ENCODE measurements at places on chromosomes 11 and 22.

GRCh38 chr11:76785513-76785912 lies 2.4 kb downstream of the TSKU start:
- no peak for DNase-seq

- no peak for DNase-seq
These were observed 62.7 kb upstream of the CLTCL1 start for GRCh38 chr22:19354201-19354600.

GRCh38 chr11:37947821-37948220 lies 1349.8 kb upstream of the RAG2 start:
- DNase-seq: no peak

- peak; percentile 91 for DNase-seq
These were observed 75.8 kb downstream of the CD44 start for GRCh38 chr11:35214792-35215193.

DNA sequence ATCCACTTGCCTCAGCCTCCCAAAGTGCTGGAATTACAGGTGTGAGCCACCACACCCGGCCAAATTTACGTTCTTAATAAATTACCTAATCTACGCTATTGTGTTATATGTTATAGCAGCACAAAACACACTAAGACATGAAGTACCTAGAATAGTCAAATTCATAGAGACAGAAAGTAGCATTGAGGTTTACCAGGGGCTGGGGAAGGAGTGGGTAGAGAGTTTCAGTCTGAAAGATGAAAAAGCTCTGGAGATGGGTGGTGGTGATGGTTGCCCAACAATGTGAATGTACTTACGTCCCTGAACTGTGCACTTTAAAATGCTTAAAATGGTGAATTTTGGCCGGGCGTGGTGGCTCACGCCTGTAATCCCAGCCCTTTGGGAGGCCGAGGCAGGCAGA lies 65.7 kb upstream of the NUP50 start:
- DNase-seq: no peak

DNA sequence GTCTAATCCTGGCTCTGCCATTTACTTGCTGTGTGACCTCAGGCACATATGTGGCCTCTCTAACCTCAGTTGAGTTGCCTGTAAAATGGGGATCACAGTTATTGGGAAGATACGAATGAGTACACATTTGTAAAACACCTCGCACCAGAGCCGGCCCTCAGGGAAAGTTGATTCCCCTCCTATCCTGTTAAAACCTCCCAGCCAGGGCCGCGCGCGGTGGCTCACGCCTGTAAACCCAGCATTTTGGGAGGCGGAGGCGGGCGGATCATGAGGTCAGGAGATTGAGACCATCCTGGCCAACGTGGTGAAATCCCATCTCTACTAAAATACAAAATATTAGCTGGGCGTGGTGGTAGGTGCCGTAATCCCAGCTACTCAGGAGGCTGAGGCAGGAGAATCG lies 7.8 kb upstream of the MYBPC3 start:
- DNase-seq: no peak

- peak; percentile 36 for DNase-seq
These were observed 47.7 kb downstream of the AMOTL1 start for GRCh38 chr11:94815705-94816344.

DNA sequence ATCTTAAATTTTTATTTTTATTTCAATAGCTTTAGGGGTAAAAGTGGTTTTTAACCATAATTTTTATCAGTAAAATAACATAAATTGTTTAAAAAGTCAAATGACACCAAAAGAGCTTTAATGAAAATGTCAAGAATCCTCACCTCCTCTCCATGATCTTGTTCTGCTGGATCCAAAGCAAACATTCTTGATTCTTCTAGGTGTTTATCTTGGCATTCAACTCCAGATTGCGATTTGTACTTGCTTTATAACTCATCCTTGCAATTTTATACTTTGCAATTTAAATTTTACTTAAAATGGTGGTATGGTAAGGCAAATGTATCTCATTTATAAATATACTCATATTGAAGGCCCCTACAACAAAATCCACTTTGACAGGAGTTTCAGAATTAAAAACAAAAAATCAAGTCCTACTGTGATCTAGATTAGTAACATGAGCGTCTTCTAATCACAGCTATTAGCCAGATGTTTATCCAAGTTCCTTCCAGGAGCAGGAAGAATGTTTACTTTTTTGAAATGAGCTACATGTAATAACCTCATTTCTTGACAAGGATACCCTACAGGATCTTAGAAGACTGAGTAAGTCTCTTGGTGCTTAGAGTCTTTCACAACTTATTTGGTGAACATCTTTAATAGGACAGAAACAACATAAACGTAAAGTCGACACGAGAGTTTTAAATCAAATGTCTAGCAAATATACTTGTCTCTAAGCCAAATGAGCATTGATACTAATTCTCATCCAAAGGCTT lies 72.4 kb upstream of the CARD18 start:
- DNase-seq: no peak

- DNase-seq: no peak
These were observed 27.6 kb downstream of the TENM4 start for GRCh38 chr11:79413268-79413667.

DNA sequence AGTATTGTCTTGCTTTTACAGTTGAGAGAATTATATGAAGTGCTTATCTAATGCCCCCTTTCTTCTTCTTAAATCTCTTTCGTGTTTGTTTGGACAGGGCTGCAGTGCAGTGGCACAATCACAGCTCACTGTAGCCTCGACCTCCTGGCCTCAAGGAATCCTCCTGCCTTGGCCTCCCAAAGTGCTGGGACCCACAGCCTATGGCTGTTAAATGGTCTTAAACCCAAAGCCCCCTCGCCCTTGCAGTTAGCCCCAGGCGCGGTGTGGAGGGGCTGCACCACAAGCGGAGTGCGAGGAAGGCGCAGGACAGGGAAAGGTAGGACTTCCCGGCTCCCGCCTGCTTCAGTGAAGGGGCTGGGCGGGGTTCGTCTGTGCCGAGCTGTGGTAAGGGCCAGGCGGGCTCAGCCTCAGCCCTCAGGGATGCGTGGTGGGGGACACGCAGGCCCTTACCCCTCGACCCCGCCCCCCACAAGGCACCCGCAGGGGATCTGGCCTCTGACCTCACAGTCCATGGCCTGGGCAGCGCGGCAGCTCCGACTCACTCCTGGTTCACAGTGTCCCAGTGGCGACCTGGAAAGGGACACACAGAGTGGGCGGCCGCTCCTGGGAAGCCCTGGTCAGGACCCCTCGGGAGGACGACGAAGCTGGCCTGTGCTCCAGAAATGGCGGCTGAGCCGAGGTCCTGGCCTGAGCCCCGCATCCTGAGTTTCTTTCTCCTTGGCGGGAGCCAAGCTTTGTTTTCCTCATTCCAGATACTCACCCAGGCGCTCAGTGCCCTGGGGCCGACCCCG lies 24.5 kb downstream of the BID start:
- DNase-seq: no peak

DNA sequence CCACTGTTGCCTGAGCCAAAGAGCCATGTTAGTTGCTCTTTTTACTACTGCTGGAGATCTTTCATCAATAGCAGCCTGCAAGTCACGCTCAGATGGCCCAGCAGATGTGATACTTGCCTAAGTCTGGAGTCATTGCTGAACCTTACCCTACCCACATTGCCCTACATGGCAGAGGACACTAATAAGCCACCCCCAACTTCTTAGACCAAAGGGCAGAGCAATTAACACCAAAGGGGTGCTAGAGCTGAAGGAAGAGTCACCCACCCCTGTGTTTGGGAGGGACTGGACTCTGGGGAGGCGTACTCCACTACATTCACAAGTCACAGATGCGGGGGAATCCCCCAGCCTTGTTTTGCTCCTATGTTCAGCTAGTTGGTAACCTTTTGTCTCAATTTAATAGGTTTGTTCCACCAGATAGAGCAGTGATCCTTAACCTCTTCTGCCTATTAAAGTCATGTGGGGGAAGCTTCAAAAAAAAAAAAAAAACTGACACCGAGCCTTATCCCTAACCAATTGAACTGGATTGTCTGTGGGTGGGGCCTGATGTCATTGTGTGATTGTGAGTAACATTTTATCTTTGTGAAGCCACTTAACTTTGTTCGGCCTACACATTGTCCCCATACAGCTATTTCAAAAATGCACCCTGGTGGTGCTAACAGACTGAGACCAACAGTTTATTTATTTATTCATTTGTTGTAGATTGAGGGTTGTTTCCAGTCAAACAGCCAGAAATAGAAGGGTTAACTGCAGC lies 13.1 kb downstream of the ADM start:
- DNase-seq: no peak

GRCh38 chr11:112085822-112086421 lies 634 bp downstream of the TIMM8B start:
- DNase-seq: no peak

DNA sequence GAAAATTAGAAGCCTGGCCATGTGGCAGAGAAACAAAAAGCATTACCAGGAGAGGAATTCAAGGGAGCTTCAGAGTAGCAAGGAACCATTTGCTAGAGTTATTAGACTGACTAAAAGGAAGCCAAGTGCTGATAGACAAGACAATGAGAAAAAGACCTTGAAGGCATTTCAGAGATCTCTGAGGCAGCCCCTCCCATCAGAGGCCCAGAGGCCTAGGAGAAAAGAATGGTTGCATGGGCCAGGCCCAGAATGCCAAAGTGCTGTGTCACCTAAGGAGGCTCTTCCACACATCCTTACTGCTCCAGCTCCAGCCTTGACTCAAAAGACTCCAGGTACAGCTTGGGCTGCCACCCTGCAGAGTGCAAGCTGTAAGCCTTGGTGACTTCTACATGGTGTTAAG lies 61.8 kb upstream of the POU2AF2 start:
- DNase-seq: peak; percentile 11
